ENCODE measurements at places on chromosomes 12 and 14.
A peak's percentile ranks its signal among the peaks of the same experiment; 100 is the strongest.

- H3K4me1 ChIP-seq = no peaks in the 10 kb centered on the region
- no peak overlapping the region for H3K4me3 ChIP-seq
Observed at GRCh38 chr12:116759783-116760621, 21.9 kb downstream of the RNFT2 start.

DNA sequence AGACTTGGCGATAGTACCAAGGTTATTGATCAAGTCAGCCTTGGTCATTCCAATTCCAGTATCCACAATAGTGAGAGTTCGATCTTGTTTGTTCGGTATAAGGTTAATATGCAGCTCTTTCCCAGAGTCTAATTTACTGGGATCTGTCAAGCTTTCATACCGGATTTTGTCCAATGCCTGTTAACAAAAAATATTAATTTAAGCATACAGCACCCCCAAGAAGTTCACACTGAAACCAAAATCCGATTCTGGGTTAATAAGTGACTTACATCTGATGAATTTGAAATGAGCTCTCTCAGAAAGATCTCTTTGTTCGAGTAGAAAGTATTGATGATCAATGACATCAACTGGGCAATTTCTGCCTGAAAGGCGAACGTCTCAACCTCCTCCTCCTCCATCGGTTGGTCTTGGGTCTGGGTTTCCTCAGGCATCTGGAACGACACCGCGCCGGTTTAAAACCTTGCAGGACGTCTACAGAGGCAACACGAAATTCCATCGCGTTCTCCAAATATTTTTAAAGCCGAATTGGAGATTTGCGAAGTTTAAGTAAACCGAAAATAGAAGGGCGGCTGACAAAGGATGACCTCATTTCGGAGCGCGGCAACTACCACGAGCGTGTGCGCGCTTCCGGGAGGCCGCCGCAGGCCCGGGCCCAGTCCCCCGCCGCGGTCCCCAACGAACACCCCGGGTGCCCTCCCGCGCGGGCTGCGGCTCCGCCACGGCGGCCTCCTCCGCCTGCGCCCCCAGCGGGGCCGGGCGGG lies 716 bp downstream of the HSP90AA1 start:
- peak overlapping the region; percentile 100 for H3K27ac ChIP-seq
- peaks cover 20% of the 10 kb centered on the region for H3K4me1 ChIP-seq
- H3K4me3 ChIP-seq = peak overlapping the region; percentile 100
- no peaks in the 10 kb centered on the region for H3K27me3 ChIP-seq
- DNase-seq = no peak

DNA sequence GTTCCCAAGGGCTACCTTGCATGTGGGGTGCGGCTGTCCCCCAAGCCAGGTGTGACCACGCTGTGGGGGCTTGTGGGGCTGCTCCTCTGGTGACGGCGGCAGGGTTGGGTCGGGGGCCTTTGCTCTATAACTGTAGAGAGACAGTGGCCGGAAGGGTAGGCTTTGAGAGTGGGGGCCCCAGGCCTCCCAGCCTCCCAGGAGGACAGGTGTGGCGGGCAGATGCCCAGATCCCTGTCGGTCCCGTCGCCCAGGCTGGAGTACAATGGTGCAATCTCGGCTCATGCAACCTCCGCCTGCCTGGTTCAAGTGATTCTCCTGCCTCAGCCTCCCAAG lies 2.7 kb upstream of the GPR132 start:
- H3K4me3 ChIP-seq = no peak overlapping the region
- H3K27ac ChIP-seq = no peak overlapping the region
- no peaks in the 10 kb centered on the region for H3K4me1 ChIP-seq
- DNase-seq = no peak
- H3K36me3 ChIP-seq = no peaks in the 10 kb centered on the region

DNA sequence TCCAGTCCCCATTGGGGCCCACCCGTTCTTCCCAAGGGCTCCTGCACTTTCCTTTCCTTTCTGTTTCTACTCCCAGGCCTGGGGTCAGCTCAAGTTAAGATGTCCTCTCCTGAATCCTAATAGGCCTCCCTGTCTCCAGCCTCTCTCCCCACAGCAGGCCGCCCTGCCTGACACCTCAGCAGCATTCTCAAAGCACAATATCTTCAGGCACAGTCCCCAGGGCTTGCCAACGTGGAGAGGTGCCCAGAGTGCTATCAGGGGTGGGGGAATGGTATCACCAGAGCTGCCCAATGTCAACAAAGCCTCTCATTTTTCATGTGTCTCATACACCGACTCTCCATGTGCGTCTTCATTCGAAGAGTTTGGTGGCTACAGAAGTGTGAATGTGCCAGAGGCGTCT lies 123.0 kb downstream of the FOXN3 start:
- H3K36me3 ChIP-seq = no peaks in the 10 kb centered on the region
- no peak overlapping the region for H3K27ac ChIP-seq
- no peaks in the 10 kb centered on the region for H3K4me1 ChIP-seq
- no peak for DNase-seq
- H3K27me3 ChIP-seq = no peaks in the 10 kb centered on the region

GRCh38 chr12:93025145-93026103 lies 96.3 kb upstream of the EEA1 start:
- no peaks in the 10 kb centered on the region for H3K36me3 ChIP-seq
- H3K27ac ChIP-seq = no peak overlapping the region
- no peak for DNase-seq
- H3K4me1 ChIP-seq = no peaks in the 10 kb centered on the region

Data from breast epithelium (tissue), 4 donors.